ENCODE measurements at places on chromosomes 2 and 18.
A peak's percentile ranks its signal among the peaks of the same experiment; 100 is the strongest.

GRCh38 chr18:80167931-80168330 lies 58.9 kb downstream of the ADNP2 start:
- no peak for DNase-seq

GRCh38 chr2:24652265-24653182 lies 140.7 kb downstream of the PTRHD1 start:
- no peak for DNase-seq

DNA sequence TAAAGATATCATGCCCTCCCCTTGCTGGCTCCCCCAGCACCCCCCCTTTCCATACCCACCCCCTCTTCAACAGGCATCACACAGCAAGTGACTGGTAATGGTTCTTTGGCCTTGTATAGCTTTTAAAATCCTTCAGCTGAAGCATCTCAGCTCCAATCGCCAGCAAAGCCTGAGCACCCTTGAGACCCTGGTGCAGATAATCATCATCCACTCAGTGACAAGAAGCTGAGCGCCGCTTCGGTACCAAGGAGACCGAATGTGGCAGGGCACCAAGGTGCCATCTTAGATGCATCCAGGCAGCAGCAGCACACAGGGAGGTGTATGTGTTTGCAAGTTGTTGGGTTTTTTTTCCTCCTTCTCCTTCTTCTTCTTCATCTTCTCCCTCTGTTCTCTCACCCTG lies 232.7 kb downstream of the BCL11A start:
- DNase-seq: no peak

DNA sequence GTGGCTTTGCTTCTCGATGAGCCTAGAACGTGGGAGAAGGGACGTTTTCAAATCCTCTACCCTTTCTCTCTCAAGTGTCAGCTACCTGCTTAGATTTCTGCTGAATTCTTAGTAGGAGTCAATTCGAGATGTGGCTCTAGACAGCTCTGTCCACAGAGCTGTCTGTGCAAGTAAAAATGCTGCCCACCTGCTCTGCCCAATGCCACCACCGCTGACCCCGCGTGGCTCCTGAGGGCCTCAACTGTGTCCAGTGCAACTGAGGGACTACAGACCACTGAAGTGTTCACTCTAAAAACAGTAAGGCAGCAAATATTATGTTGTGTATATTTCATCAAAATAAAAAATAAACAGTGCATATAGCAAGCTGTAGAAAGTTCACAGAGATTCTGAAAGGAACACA lies 266.3 kb downstream of the ZNF516 start:
- DNase-seq: no peak

GRCh38 chr2:146386096-146386495 lies 1458.7 kb upstream of the ACVR2A start:
- no peak for DNase-seq

DNA sequence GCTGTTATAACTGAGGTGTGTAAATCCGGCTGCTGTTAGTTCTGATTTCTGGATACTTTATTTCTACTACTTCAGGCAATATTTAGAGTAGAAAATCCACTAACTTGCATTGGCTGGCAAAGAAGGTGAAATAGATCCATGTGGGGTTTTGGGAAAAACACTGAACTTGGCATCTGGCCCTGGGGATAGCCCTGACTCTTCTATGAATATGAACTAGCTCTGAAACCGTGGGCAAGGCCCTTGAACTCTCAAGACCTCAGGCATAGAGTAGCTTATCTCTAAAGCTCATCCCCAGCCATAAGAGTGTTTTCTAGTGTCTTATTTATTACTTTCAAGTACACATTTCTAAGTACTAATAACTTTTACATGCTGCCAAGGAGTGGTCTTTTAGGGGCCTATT lies 25.8 kb downstream of the PARD3B start:
- DNase-seq: no peak

GRCh38 chr2:202169131-202169530 lies 69.3 kb downstream of the SUMO1 start:
- no peak for DNase-seq

DNA sequence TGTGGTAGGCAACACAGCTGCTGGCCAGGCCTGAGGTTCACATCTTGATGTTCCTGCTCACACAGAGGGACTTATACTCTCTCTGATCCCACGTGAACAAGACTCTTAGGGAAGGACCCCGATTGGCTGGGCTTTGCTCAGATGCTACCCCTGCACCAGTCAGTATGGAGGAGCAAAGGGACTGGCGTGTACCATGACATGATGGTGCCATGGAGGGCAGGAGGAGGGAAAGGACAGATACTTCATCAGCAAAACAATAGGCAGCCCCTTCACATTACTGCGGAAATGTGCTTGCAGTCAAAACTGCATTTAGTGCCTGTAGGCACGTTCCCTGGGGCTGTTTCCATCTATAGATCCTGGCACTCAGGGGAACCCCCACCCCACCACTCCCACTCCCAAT lies 42.7 kb downstream of the ZFP36L2 start:
- no peak for DNase-seq

DNA sequence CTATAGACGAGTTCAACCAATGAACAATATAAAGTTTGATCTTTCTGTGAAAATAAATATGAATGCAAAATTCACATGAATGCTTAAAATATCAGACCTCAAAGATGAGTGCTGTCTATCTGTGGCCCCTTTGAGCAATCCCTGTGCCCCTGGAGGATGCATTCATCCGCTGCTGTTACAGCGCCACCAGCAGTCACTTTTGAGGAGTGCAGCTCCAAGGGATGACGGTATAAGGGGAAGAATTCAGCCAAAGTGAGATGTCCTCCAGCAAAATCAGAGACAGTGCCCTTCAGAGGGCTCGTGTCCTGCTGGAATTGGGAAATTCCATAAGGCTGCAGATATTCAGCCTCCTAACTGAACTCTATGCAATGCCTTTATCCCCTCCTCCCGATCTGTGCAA lies 12.0 kb upstream of the CHRNA1 start:
- DNase-seq: no peak

- DNase-seq: no peak
Observed at GRCh38 chr18:55088561-55088960, 129.3 kb upstream of the CCDC68 start.

- DNase-seq: no peak
Observed at GRCh38 chr2:15619938-15620337, 28.3 kb downstream of the DDX1 start.

GRCh38 chr2:11765501-11765900 lies 19.1 kb downstream of the LPIN1 start:
- no peak for DNase-seq

DNA sequence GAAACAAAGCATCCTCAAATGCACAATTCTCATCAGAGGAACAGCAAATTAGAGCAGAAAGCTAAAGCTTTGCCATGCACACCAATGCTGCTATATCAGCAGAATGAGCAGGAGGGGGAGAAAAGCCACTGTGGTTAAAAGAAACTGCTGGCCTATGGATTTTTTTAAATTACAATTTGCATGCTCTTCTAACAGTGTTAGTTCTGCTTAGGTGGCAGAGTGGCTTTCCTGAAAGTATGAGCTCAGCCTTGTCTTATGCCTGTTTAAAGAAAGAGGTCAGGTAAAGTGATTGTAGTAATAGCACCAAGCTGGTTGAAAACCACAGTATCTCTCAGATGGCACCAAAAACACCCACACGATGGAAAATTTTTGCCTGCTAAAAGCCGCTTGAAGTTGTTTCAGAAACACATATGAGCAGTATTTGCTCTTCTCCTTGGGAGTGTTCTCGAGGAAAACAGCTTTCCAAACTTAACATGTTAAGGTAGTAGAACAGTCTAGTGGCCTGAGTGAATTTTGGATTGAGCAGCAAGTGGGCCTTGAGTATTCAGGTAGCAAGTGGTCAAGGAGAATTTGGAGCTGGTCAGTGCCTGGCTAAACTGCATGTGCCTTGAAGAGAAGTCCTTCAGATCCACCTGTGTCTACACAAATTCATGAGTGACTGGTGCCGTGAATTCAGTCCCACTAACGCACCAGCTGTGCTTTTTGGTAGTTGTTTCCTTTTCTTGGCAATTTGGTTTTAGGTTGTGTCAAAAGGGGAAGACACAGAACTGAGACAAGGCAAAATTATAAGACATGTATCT lies 19.6 kb upstream of the NDUFV2 start:
- no peak for DNase-seq

GRCh38 chr2:68238955-68239822 lies 13.1 kb downstream of the PPP3R1 start:
- DNase-seq: no peak

DNA sequence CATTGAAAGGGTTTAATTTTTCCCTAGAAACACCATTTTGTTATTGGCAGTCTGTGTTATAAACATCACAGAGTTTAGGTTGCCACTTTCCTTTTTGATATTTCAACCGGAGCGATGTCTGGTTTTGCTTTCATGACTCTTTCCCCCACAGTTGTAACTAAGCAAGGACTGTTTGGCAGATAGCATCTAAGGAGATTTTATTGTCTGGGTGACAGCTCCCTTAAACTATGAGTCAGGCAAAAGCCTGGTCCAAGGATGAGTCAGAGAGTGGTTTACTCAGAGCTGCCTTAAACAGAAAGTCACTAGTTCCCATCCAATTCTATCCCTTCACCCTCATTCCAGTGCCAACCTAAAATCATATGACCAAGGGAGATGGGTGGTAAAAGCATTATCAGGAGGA lies 341.6 kb upstream of the VWC2L start:
- no peak for DNase-seq

GRCh38 chr2:144082777-144083176 lies 437.1 kb downstream of the ZEB2 start:
- DNase-seq: no peak

- no peak for DNase-seq
Observed at GRCh38 chr2:233867993-233868532, at the start of gene MSL3B. Gene MSL3B (minus strand): TSS chr2:233868386.

DNA sequence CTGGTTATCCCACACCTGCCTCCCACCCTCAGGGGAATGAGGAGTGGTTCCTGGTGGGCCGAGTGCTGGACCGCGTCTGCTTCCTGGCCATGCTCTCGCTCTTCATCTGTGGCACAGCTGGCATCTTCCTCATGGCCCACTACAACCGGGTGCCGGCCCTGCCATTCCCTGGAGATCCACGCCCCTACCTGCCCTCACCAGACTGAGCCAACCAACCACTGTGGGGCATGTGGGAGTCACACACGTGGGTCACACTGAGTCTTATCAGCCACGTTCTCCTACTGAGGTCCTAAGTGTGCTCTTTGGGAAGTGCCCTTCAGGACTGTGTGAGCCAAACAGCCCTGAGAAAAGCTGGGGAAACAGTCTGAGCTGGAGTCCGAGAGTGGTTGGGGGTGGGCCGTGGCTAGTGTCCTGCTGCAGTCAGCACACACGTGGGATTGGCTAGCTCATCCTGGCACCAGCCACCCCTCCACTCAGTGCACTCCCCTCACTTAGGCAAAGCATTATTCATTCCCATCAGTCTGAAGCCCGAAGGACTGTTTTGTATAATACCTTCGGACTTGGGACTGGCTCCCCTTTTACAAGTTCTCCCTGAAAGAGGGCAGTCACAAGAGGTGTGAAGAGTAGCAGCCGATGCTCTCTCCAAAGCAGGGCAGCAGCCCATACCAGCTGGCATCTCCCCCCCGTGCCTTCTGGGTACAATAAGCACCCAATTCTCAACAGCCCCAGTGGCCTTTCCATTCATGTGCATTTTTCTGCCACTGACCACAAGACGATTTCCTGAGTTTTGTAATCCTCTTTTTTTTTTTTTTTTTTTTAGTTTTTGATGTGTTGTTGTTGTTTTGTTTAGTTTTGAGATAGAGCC lies 4.6 kb downstream of the TIGD1 start:
- DNase-seq: no peak

DNA sequence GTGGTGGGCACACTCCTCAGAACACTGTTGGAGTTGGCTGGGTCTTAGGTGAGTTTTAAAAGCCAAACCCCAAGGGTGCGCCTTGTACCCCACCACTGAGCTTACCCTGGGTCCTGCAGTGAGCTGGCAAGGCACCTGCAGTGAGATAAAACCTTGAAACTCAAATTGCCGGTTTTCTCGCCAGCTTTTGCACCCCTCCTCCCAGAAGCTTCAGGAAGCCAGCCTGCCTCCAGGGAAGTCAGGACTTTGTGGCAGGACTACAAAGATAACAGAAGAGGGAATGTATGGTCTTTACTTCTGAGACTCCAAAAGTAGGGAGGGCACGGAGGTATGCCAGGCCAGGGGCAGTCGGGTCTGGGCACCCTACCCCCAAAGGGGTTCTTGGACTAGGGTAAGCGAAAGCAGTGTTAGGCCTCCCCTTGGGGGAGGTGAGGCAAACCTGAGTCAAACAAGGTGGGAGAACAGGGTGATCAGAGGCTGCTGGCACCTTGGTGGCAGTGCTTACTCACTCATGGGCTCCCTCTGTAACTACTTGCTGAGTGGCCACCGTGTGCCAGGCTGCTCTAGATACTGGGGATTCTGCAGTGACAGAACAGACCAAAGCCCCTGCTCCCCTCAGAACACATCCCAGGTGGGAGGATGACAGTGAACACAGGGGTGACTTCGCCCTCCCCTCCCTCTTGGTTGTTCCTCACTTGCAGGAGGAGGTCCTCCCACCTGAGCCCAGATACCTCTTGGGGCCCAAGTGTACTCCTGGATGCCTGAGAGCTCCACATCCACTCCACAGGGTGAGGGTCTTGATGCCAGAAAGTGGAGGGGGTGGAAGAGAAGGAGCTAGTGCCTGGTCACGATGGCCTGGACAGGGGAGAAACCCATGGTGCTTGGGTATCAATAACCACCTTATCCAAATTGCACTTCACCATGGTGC lies 69.3 kb upstream of the RGPD5 start:
- DNase-seq: no peak

GRCh38 chr2:191740016-191740419 lies 62.1 kb downstream of the NABP1 start:
- DNase-seq: no peak

DNA sequence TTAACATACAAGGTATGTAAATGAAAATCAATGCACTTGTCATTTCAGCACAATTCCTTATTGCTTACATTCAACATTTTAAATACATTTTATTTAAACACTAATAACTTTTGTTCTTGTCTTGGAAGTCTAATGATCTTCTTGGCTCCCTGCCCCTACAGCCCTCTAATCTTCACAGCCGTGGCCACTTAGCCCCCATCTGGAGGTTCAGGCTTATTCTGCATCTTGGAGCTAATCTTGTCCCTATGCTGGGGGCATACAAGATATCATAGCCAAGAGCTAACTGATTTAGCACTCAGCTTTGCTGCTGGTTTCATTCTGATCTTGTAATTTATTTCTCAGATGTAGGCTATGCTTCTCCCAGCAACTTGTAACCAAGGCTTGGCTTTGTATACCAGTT lies 140.8 kb downstream of the TMEFF2 start:
- DNase-seq: no peak

DNA sequence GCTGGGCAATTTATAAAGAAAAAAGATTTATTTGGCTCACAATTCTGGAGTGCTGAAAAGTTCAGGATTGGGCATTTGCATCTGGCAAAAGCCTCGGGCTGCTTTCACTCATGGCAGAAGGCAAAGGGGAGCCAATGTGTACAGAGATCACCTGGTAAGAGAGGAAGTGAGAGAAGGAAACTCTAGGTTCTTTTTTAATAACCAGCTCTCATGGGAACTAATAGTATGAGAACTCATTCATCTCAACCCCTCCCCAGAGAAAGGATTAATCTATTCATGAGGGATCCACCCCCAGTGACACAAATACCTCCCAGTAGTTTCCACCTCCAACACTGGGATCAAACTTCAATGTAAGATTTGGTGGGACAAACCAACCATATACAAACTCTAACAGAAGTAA lies 129.0 kb downstream of the EVA1A start:
- no peak for DNase-seq

GRCh38 chr2:103823847-103824246 lies 1030.1 kb upstream of the POU3F3 start:
- peak; percentile 82 for DNase-seq

- no peak for DNase-seq
Observed at GRCh38 chr18:55370936-55371335, 217.1 kb downstream of the TCF4 start.

GRCh38 chr18:3578621-3579020 lies 128.6 kb downstream of the TGIF1 start:
- DNase-seq: no peak

Measured in NCI-H1105 (cell line).